NCI-H748 treated with DMSO at 0.1 percent for 48 hours (cell line): ENCODE measurements at places on chromosomes 7 and 10.

DNA sequence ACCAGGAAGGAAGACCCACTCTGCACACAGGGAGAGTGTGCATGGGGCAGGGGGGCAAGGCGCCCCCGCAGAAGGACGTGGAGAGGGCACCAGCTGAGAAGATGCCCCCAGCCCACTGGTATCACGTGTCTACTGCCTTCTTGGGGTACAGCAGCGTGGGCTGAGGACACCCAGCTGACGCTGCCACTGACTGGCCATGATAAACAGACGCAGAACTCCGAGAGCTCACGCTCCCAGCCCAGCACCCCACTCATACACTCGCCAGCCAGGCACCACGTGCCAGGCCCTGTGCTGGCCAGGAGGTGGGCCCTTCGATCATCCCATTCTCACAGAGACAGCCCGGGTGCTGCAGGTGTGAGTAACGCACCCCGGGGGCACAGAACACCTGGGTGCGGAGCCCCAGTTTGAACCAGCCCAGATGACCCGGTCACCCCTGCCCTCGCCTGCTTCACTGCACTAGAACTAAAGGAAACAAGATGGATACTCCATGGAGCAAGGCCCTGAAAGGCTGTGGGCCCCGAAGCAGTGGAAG is 199.8 kb downstream of the MAD1L1 start:
- DNase-seq: no peak

DNA sequence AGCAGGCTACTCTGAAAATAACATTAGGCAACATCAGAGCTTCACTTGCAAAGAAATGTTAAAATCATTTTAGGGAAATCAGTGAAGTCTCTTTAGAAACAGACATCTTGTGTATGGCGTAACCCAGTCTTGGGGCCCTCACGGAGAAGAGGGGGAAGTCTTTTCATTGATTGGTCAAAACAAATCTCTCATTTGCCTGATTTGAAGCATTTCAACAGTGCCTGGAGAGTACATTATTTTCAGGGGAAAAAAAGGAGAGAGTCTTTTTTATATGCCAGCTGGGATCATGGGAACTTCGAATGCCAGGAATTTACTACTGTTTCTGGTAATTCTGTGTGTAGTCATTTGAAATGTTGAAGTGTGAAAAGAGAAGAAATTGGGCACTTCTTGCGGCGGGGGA is 471.4 kb downstream of the PLXDC2 start:
- no peak for DNase-seq

- no peak for DNase-seq
Measured at GRCh38 chr7:143399642-143400041, 9.0 kb downstream of the EPHA1 start.

DNA sequence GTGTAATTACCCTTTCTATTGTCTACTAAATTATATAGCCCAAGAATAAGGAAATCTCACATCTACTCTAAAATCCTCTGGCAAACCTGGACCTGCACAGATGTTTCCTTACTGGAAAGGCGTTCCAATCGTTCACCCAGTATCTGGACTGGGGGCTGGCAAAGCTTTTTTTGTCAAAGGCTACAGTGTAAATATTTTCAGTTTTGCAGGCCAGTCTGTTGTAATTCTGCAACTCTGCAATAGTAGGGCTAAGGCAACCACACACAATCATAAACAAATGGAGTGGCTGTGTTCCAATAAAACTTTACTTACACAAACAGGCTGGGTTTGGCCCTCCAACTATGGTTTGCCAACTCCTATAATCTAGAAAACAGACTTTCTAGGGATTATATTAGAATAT is 56.2 kb downstream of the GLI3 start:
- no peak for DNase-seq

GRCh38 chr7:28688651-28689050 is 269.5 kb downstream of the TRIL start:
- no peak for DNase-seq

- DNase-seq: peak; percentile 66
Measured at GRCh38 chr7:27196287-27196767, 3.6 kb downstream of the HOXA13 start.

- no peak for DNase-seq
Measured at GRCh38 chr7:3950249-3950648, 649.2 kb downstream of the SDK1 start.

DNA sequence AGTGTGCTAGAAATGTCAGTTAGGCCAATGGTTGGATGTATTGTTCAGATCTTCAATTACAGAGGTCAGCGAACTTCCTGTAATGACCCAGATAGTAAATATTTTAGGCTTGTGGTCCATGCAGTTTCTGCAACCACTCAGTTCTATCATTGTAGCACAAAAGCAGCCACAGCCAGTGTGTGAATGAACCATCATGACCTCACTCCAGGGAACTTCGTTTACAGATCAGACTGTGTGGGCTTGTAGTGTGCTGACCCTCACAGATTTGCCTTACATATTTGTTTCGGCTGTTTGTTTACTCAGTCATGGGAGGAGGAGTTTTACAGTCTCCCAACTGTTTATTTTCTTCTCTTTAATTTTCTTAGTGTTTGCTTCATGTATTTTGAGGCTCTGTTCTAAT is 55.4 kb downstream of the LANCL2 start:
- DNase-seq: peak; percentile 92

GRCh38 chr10:105605918-105606317 is 964.8 kb downstream of the SORCS3 start:
- DNase-seq: no peak

- DNase-seq: no peak
Measured at GRCh38 chr7:94245500-94245899, 149.2 kb upstream of the COL1A2 start.

DNA sequence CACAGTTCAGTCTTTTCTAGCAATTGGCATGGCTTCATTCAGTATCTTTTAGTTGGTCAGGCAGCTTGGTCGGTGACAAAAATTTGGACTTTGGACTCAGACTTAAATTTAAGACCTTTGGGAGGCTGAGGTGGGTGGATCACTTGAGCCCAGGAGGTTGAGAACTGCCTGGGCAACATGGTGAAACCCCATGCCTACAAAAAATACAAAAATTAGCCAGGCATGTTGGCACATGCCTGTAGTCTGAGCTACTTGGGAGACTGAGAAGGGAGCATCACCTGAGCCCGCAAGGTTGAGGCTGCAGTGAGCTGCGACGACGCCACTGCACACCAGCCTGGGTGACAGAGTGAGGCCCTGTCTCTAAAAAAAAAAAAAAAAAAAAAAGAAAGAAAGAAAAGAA is 19.5 kb upstream of the ITPRID1 start:
- no peak for DNase-seq

GRCh38 chr10:131681122-131681521 is 219.7 kb upstream of the PPP2R2D start:
- DNase-seq: no peak

- DNase-seq: no peak
Measured at GRCh38 chr7:66518151-66518691, 110.5 kb upstream of the KCTD7 start.

GRCh38 chr10:27568196-27569175 is 64.4 kb downstream of the RAB18 start:
- no peak for DNase-seq

- DNase-seq: no peak
Measured at GRCh38 chr7:128124786-128125185, 93.5 kb upstream of the LRRC4 start.

DNA sequence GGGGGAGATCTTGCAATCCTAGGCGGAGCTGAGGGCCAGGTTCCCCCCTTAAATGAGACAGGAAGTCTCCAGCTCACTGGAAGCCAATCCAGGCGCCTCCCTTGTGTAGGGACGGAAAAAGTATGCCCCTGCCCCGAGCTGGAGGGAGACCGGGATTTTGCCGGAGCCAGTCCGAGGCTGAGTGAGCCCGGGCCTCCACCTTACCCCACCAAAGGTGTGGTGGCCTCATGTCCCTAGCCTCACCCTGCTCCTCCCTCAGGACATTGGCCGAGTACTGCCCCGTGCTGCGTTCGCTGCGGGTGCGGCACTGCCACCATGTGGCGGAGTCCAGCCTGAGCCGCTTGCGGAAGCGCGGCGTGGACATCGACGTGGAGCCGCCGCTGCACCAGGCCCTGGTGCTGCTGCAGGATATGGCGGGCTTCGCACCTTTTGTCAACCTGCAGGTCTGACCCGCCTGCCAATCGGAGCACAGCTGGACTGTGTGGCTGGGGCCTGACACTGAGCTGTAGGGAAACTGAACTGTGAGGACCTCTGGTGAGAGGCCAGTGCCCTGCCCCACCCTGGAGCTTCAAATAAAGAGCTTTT is 2.0 kb downstream of the FBXL15 start:
- peak; percentile 5 for DNase-seq

- no peak for DNase-seq
Measured at GRCh38 chr7:152333134-152333533, 102.7 kb downstream of the KMT2C start.

- DNase-seq: no peak
Measured at GRCh38 chr7:2918406-2918805, 74.3 kb upstream of the GNA12 start.

GRCh38 chr7:98400542-98401340 is at the start of gene BAIAP2L1:
Gene BAIAP2L1 (minus strand): TSS chr7:98401090. CDS start chr7:98400852, 238 bp downstream.
- peak; percentile 86 for DNase-seq

DNA sequence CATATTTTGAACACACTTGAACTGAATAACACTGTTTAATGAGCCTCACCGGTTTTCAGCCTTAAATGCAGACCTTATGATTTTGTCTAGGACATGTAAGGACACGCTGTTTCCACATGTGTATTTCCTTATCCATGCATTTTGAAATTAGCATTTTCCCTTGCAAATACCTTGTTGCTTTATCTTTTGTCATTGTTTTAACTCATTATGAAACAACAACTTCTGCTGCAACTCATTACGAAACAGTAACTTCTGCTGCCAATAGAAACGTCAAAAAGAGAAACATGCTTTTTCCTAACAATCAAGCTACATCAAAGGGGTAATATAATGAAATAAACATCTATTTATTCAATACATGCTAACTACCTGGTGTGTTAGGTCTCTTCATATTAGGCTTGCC is 322.0 kb downstream of the AGMO start:
- DNase-seq: no peak

DNA sequence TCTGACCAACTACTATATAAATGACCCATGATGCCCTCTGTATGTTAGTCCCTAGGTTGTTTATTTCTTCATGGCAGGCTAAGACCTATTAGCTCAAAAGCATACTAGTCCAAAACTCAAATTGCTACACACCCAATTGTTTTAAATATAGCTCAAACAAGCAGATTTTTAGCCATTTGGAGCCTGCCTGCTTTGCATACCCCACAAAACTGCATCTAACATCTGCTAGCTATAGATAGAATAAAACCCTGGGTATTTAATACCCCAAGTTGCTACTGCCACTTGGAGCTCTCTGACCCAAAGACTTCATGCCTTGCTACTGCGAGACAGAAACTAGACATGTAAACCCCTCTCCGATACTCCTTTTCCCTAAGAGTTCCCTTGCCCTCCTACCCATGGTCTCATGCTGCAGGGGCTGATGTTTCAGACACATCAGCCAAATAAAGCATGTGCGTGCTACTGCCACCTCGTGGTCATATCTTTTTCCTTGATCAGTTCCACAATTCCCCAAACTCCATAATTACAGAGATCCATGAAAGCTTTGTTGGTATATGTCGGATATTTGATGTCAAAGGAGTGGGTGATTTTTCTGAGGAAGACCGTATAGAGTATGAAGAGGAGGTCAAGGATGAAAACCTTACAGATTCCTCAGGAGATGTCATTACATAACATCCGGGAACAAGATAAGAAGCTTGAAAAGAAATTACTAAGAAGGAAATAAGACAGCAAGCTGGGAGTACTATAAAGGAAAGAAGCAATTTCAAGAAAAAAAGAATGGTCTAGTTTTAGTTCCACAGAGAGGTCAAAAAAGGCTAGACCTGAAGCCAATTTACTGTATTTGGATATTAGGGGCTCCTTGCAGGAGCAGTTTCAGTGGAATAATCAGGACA is 386.6 kb downstream of the SH2D4B start:
- DNase-seq: peak; percentile 0

DNA sequence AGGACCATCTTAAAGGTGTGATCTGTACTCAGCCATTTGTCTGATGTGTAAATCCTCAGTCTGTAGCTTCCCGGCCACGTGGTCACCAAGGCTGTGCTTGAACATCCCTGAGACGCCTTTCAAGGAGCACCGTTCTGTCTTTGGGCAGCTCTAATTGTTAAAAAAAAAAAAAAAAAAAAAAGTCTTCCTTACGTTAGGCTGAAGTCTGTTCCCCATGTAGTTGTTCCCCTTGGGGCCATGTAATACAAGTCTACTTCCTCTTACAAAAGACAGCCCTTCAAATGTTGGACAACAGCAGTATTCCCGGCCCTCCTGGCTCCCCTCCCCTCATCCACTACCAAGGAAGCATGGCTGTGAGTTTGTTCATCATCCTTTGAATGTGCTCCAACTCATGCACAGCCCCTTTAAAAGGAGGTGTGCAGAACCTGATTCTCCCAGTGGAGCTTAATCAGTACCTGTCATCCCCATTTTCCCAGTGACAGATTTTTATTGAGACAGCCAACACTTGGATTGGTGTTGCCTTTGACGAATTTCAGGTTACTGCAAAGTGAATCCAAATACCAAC is 392.2 kb upstream of the GALNT17 start:
- no peak for DNase-seq

GRCh38 chr10:16256336-16256735 is 180.5 kb upstream of the PTER start:
- DNase-seq: no peak

DNA sequence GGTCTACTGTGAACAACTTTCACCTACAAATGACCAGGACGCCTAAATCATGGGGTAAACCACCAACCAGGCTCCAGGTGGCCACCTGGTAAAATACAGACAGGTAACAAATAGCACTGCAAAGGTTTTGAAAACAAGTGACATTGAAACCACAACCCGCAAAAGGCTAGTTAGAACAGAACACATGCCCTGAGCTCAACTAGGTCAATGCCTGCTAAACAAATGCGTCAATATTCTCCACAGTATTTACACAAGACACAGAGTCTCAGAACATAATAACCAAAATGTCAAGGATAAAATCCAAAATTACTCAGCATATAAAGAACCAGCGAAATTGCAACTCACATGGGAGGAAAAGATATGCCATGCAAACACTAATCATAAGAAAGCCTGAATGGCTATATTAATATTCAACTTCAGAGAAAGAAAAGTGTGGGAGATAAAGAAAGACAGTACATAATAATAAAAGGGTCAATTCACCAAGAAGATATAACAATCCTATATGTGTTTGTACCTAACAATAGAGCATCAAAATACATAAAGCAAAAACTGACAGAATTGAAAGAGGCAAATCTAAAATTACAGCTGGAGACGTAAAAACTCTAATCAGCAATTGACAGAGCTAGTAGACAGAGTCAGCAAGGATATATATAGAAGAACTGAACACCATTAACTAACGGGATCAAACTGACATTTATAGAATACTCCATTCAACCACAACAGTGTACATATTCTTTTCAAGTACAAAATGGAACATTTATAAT is 47.6 kb downstream of the SMURF1 start:
- DNase-seq: no peak

- DNase-seq: no peak
Measured at GRCh38 chr7:141436575-141437075, 114.6 kb upstream of the AGK start.

DNA sequence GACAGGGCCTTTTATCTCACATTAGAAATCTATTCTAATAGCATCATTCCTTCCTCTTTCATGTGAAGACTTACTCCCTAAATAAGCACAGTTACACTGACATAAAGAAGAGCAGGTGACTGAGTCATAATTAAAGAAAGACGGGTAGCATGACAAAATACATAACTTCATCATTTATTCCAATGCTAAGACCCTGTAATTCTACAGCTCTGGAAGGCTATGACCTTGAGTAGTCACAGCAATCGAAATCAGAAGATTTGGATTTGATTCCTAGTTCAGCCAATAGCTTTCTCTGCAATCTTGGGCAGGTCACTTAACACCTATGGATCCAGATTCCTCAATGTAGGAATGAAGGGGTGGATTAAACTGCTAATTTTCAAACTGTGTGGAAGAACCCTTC is 42.7 kb downstream of the KDM7A start:
- no peak for DNase-seq

GRCh38 chr10:111879969-111880368 is 303.6 kb downstream of the GPAM start:
- DNase-seq: no peak
